ENCODE measurements at places on chromosomes 12 and 14.

- no peak for DNase-seq
Measured at GRCh38 chr12:53593707-53594106, 32.5 kb downstream of the ATF7 start.

GRCh38 chr12:51186465-51187085, 13.6 kb upstream of the TFCP2 start:
- DNase-seq = no peak

DNA sequence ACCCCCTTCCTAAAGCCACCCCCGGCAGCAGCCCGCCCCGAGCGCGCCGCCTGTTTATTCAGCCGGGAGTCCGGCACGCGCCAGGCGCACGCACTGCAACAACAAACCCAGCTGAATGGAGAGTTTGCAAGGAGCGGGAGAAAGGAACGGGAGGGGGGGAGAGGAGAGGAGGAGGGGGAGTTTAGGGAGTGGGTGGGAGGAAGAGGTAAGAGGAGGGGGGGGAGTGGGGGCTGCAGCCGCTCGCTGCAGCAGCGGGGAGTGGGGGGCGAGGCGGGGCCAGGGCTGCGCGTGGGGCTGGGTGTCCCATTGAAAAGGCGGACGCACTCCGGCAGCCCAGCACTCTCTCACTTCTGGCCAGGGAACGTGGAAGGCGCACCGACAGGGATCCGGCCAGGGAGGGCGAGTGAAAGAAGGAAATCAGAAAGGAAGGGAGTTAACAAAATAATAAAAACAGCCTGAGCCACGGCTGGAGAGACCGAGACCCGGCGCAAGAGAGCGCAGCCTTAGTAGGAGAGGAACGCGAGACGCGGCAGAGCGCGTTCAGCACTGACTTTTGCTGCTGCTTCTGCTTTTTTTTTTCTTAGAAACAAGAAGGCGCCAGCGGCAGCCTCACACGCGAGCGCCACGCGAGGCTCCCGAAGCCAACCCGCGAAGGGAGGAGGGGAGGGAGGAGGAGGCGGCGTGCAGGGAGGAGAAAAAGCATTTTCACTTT, at the start of gene ASCL1:
Gene ASCL1, plus strand, starts transcription at position 336 of the 712 bp plus-strand sequence. CDS start 571 bp downstream, outside the sequence.
- no peak for DNase-seq

DNA sequence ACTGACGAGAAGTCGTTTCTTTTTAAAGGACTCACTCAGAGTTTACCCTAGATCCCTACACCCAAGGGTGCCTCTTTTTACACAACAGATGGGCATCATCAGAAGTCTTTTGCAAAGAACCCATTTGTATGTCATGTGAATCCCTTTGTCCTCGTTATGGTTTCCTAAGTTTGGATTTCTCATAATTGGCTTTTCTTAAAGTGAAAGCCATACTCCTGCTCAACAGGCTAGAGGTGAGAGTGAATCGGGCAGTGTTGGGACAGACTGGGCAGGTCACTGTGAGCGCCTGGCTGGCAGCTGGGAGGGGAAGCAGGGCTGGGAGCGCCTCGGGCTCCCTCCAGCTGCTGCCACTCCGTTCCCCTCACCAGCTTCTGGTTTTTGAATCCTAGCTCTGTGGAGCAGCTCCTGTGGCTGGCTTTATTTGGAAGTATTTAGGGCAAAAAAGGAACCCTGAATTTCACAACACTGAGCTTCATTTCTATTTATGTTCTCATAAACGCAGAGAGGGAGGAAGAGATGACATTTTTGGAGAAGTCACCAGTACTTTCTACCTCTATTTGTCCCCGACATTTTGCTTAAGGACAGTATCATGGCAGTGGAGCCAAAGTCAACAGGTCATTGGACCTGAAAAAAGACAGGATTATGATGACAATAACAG, 63.8 kb upstream of the ACTN1 start:
- no peak for DNase-seq

DNA sequence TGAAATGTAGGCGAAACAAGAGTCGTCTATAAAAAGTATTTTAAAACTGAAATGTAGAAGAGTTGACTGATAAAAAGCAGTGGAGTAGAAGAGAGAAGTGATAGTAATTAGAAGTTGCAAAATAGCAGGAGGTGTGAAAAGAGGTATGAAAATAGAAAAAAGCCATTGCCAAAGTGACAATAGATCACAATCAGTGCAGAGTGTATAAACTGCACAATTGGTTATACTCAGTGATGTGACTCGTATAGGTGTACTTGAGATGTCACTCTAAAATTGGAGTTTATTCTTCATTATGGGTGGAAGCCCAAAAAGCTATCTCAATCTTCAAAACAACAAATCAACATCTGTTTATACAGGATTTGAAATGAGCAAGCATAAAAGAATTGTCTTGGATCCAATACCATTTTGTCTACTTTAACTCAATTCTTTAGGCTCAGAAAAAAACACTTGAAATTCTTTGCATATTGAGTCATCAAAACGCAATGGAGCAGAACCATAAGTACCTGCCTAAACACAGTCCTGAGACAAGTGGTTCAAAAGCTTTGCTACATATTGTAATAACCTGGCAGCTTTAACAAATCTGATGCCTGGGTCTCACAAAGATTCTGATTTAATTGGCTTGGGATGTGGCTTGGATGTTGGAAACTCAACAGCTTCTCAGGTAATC, 8.8 kb downstream of the IKBIP start:
- no peak for DNase-seq

GRCh38 chr12:115303723-115304309, 619.8 kb upstream of the TBX3 start:
- no peak for DNase-seq
